ENCODE measurements at places on chromosomes 11 and 22.

DNA sequence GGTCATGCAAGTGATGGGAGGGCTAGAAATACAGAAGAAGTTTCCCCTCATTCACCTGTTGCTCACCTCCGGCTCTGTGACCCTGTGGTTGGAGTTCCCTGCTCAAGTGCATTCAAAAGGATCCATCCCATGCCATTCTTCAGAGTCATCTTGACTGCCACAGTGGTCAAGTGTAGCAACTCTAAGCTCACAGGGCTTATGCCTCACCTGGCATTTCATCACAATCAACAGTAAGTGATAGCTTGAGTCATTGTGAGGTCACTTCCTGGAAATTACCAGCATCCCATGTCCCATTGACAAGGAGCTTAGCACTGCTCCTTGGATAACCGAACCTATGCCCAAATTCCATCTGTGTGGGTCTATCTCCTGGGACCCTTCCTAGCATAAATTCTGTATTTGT lies 55.6 kb downstream of the OR4C45 start:
- no peak for DNase-seq

DNA sequence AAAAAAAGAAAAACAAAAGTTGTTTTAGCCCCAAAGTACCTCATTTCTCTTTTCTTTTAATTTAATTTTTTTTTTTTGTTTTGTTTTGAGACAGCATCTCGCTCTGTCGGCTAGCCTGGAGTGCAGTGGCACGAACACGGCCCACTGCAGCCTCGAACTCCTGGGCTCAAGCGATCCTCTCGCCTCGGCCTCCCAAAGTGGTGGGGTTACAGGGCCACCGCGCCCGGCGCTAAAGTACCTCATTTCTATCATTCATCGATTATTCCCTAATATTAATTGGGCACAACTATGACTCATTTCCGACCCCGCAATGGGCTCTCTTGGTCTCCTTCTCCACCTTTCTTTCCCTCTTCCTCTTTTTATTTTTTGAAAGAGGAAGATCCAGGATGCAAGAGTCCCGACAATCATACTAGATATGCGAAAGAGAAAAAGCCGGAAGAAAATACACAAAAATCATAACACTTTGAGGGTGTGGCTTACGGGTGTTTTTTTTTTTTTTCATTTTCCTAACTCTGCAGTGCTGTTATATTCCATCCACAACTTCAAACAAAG lies 475 bp upstream of the AIP start:
- no peak for DNase-seq

- no peak for DNase-seq
These were observed 70.5 kb upstream of the TCF20 start for GRCh38 chr22:42340829-42341383.

DNA sequence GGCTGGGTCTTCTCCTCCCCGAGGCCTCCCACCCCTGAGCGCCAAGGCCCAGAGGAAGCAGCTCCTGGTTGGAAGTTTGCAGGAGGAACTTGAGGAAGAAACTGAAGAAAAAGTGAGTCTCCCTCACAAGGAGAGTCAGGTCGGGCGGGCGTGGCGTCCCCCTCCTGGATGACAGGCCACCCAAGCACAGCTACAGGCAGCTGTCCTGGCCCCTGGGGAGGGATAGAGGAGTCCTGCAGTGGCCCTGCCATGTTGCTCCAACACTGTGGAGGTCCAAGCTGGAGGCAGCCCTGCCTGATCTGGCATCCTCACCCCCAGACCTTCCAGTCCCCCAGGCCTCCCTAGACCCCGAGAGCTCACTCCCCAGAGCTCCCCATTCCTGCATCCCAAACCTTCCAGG lies 1150.1 kb downstream of the BRD1 start:
- DNase-seq = no peak

GRCh38 chr11:78840200-78840599 lies 265.5 kb upstream of the NARS2 start:
- DNase-seq = no peak

DNA sequence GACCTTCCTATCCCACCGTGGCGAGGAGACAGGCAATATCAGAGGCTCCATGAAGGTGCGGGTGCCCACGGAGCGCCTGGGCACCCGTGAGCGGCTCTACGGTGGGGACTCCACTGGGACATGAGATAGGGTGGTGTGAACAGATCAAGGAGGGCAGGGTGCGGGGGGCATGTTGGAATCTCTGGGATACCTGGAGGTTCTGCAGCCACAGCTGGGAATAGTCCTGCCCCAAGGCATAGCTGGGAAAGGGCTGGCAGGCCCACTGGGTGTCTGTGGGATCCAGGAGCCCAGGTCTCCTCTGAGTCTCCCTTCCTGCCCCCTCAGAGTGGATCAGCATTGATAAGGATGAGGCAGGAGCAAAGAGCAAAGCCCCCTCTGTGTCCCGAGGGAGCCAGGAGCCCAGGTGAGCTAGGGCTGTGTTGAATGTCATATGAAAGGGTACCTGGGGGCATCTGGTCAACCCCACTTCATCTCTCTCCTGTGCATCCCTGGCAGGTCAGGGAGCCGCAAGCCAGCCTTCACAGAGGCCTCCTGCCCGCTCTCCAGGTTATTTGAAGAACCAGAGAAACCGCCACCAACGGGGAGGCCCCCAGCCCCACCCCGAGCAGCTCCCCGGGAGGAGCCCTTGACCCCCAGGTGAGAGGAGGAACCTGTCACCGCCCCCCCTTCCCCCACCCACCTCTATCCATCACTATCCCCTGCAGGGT lies 8.5 kb downstream of the PHOX2A start:
- no peak for DNase-seq

- DNase-seq = no peak
These were observed 9.9 kb downstream of the NUMA1 start for GRCh38 chr11:72070491-72070890.

DNA sequence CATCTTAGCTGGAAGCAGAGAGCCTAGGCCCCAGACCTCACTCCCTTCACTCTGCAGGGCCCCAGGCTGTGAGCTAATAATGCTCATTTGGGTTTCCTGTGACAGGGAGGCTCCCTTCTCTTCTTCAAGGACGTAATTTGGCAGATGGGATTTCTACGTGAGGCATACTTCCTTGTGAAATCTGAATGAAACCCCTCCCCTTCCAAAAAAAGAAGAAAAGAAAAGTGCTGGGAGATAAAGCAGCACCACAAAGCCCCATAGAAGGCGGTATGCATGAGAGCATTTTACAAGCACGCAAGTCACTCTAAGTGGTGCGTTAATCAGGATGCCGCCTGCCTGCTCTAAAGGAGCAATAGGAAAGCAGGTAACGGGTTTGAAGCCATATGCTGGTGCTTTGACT lies 5.7 kb downstream of the P2RX3 start:
- DNase-seq = no peak

- DNase-seq = no peak
These were observed 30.3 kb upstream of the PISD start for GRCh38 chr22:31692186-31692886.

All from stimulated activated CD4-positive, alpha-beta T cell treated with anti-CD3 and anti-CD28 coated beads, Interleukin-15, amount 100 ng/mL, for 1 hour (primary cell).